ENCODE measurements at places on chromosomes 3 and 15. TPM values are rescaled to one million over a fixed set of nuclear protein-coding genes. Genes with fewer than 3 reads are reported as not detected.
A peak's percentile ranks its signal among the peaks of the same experiment; 100 is the strongest.

LRRC2 gene
- 0.45 TPM for total RNA-seq

GOLGA6D gene
- total RNA-seq, result not detected

AHSG gene
- not detected for total RNA-seq

P3H2 gene
- 20.6 TPM for total RNA-seq

ZPLD1 gene
- 0.28 TPM for total RNA-seq

DNA sequence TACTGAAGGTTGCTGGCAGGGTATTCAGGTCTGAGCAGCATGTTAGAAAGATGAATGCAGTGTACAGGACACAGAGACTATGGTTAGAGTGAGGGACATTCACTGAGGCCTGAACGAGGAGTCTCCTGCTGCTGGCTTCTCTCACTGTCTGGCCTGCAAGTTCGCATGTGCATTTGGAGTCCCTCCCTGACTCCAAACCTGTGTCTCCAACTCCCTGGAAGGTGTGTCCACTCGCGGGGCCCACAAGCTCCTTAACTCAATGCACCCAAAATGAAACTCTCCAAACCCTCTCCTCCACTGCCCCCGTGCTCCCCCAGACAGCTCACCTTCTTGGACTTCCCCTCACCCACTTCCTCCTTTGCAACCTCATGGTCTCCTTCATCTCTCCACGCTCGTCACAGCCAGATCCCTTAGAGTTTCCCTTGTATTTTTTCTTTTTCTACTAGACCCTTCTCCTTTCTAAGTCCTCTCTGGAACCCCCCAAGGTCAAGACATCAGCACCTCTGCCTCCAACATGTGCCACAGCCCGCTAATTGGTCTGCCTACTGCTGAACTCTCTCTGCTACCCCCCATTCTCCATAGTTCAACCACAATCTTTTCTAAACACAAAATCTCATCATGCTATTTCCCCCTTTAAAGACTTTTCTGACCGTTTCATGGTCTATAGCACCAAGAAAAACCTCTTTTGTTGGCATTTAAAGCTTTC lies 58.3 kb downstream of the HES1 start:
- H3K4me1 ChIP-seq, result peaks cover 1% of the 10 kb centered on the region
- no peak overlapping the region for H3K27ac ChIP-seq
- no peak overlapping the region for H3K4me3 ChIP-seq

DNA sequence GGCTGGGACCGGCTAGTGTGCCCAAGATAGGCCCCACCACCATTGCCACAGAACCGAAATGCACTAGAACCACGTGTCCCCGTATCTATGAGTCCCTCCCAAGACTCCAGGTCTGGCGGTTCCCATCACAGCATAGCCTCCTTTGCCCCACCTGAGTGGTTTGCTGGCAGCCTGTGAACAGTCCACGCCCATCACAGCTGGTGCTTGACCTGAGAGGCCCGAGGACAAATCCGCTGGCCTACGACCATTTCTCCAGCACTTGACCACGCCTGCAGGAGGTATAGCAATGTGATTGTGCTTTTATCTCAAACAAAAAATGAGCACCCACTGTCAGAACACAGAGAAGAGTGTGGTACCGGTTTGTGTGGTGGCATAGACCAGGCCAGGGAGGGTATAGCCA lies 736.7 kb upstream of the GBE1 start:
- H3K36me3 ChIP-seq, result no peaks in the 10 kb centered on the region
- no peak for DNase-seq
- H3K27ac ChIP-seq, result no peak overlapping the region
- no peaks in the 10 kb centered on the region for H3K4me1 ChIP-seq

GRCh38 chr15:98592136-98592535 lies 56.2 kb upstream of the IGF1R start:
- H3K4me1 ChIP-seq, result no peaks in the 10 kb centered on the region
- no peaks in the 10 kb centered on the region for H3K36me3 ChIP-seq
- peaks cover 5% of the 10 kb centered on the region for H3K27me3 ChIP-seq
- no peak overlapping the region for H3K27ac ChIP-seq

DNA sequence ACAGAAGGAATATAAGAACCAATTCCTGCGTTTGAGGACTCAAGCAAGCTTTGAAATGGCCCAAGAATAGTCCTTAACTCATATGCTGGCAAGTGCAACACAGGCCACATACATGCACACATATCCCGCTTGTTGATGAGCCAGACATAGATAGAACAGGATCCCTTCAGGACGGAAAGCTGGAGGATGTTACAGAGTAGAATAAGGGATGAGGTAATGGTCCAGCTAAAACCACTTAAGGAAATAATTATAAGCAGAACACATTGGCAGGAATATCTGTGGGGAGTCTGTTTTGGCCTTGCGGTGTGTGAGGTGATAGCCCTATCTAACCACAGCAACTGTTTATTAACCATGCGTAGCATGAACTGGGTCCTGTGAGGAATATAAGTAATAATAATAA lies 25.0 kb downstream of the SCG3 start:
- no peak for DNase-seq
- H3K27me3 ChIP-seq, result no peaks in the 10 kb centered on the region
- no peaks in the 10 kb centered on the region for H3K4me1 ChIP-seq
- H3K4me3 ChIP-seq, result no peak overlapping the region
- no peak overlapping the region for H3K27ac ChIP-seq
- H3K36me3 ChIP-seq, result no peaks in the 10 kb centered on the region

- H3K27me3 ChIP-seq, result no peaks in the 10 kb centered on the region
- H3K27ac ChIP-seq, result no peak overlapping the region
- H3K4me3 ChIP-seq, result no peak overlapping the region
- peak; percentile 64 for DNase-seq
These were observed 35.1 kb upstream of the ZDHHC23 start for GRCh38 chr3:113912552-113913236.

- H3K27ac ChIP-seq, result no peak overlapping the region
- H3K4me1 ChIP-seq, result no peaks in the 10 kb centered on the region
- no peak for DNase-seq
These were observed 60.8 kb downstream of the TM4SF4 start for GRCh38 chr3:149535333-149535685.

DNA sequence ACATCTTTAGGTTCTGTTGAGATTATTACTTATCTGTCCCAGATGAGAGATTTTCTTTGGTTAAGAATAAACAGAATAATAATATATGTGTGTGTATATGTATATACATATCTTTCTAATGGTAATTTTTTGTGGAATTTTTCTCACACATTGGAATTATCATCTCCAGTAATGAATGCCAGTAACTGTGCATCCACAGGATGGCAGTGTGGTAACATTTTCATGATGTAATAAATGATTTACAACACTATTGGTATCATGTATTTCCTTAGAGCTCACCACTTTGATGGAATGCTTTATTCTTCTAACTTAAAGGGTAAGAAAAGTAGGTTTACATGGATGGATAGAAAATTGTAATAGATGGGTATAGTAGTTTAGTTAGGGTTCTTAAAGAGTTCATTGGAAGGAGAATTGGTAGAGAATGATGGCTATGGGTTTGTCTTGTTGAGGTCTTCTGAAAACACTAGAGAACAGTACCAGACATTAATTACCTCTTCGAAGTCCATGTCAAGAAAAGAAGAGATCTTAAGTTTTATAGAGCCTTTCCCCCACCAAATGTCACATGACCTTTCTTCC lies 78.1 kb downstream of the STT3B start:
- peak; percentile 13 for DNase-seq
- H3K27me3 ChIP-seq, result no peaks in the 10 kb centered on the region
- H3K4me3 ChIP-seq, result no peak overlapping the region
- H3K4me1 ChIP-seq, result no peaks in the 10 kb centered on the region
- H3K27ac ChIP-seq, result no peak overlapping the region

DNA sequence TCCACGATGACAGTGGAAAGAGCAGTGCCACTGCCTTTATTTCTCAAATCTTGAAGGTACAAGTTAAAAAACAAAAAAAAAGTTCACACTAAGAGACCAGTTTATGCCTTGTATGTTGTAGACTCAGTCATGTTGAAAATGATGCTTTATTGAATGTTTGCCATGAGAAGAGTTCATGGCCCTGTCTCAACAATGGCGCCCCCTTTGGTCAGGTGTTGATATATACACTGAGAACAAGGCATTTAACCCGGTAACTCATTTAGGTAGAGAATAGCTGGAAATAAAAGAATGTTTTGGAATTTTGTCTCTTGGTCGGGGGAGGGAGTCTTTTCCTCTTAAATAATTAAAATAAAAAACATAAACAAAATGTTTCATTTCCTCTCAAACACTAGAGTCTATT lies 145.6 kb upstream of the SLC2A2 start:
- H3K27ac ChIP-seq, result no peak overlapping the region
- no peaks in the 10 kb centered on the region for H3K4me1 ChIP-seq
- H3K36me3 ChIP-seq, result no peaks in the 10 kb centered on the region
- DNase-seq, result no peak

- no peaks in the 10 kb centered on the region for H3K36me3 ChIP-seq
- no peak overlapping the region for H3K27ac ChIP-seq
- no peak for DNase-seq
- no peaks in the 10 kb centered on the region for H3K4me1 ChIP-seq
- H3K4me3 ChIP-seq, result no peak overlapping the region
These were observed 112.7 kb downstream of the NFKBIZ start for GRCh38 chr3:101962055-101962454.

DNA sequence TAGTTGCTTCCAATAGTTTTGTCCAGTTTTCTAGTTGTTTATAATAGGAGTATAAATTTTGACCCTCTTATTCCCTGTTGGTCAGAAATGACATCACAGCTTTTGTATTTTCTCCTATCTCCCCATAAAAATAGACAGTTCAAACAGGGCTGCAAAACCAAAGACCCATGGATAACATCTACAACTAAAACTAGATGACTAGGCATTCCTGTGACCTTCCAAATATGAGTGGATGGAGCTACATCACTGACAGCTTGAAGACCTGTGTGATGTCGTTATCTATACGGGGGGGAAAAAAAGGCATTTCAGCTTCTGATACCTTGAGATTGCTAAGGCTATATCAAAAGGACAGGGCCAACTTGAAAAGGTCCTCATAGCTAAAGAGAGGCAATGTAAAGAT lies 84.6 kb downstream of the REC114 start:
- H3K4me3 ChIP-seq, result no peak overlapping the region
- H3K27ac ChIP-seq, result no peak overlapping the region
- no peaks in the 10 kb centered on the region for H3K27me3 ChIP-seq
- no peaks in the 10 kb centered on the region for H3K36me3 ChIP-seq
- no peak for DNase-seq

GRCh38 chr3:176692966-176693785 lies 504.1 kb downstream of the TBL1XR1 start:
- no peaks in the 10 kb centered on the region for H3K27me3 ChIP-seq
- no peaks in the 10 kb centered on the region for H3K4me1 ChIP-seq
- H3K27ac ChIP-seq, result no peak overlapping the region

DNA sequence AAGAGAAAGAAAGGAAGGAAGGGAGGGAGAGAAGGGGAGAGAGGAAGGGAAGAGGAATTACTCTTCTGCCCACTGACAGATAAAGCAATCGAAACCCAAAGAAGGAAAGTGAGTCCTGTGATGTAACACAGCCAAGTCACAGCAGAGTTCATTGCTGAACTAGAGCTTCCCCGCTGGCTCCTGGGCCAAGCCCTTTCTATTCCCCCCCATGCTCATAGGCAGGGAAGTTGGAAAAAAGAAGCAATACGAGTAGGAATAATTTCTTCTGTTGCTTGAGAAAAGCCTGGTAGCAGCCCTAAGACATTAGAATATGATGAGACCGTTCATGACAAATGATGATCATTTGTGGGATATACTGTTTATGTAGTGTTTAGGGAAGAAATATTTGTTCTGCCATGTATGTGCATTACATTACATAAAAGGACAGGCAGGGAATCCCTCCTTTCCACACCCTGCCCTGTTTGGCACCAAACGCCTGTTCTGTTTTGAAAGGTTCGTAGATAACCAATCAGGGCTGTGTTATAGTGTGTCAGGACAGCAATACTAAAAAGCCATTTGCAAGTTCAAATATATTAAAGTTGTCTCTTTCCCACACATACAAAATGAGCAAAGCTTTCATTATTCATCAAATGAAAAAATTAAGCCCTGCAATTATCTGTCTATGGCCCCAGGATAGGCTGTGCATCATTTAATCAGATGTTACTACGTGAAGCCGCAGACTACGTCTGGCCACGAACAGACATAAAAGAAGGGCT lies 111.0 kb upstream of the TRPM1 start:
- no peaks in the 10 kb centered on the region for H3K27me3 ChIP-seq
- no peak for DNase-seq
- peaks cover 16% of the 10 kb centered on the region for H3K4me1 ChIP-seq
- H3K36me3 ChIP-seq, result no peaks in the 10 kb centered on the region

DNA sequence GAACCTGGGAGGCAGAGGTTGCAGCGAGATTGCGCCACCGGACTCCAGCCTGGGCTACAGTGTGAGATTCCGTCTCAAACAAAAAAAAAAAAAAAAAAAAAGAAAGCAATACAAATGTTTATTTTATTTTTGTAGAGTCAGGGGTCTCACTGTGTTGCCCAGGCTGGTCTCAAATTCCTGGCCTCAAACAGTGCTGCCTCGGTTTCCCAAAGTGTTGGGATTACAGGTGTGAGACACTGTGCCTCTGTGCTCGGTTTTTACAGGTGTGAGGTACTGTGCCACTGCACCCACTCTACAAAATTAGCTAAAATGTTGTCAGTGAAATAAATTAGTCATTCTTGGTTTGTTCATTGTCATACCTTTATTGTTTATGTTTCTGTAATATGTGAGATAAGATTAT lies 5.5 kb downstream of the PIAS1 start:
- peaks cover 7% of the 10 kb centered on the region for H3K4me1 ChIP-seq
- H3K27me3 ChIP-seq, result no peaks in the 10 kb centered on the region
- no peak overlapping the region for H3K27ac ChIP-seq
- H3K4me3 ChIP-seq, result no peak overlapping the region

GRCh38 chr3:195526492-195526891 lies 16.6 kb downstream of the PPP1R2 start:
- H3K4me1 ChIP-seq, result no peaks in the 10 kb centered on the region
- H3K4me3 ChIP-seq, result no peak overlapping the region
- DNase-seq, result no peak
- H3K36me3 ChIP-seq, result no peaks in the 10 kb centered on the region

DNA sequence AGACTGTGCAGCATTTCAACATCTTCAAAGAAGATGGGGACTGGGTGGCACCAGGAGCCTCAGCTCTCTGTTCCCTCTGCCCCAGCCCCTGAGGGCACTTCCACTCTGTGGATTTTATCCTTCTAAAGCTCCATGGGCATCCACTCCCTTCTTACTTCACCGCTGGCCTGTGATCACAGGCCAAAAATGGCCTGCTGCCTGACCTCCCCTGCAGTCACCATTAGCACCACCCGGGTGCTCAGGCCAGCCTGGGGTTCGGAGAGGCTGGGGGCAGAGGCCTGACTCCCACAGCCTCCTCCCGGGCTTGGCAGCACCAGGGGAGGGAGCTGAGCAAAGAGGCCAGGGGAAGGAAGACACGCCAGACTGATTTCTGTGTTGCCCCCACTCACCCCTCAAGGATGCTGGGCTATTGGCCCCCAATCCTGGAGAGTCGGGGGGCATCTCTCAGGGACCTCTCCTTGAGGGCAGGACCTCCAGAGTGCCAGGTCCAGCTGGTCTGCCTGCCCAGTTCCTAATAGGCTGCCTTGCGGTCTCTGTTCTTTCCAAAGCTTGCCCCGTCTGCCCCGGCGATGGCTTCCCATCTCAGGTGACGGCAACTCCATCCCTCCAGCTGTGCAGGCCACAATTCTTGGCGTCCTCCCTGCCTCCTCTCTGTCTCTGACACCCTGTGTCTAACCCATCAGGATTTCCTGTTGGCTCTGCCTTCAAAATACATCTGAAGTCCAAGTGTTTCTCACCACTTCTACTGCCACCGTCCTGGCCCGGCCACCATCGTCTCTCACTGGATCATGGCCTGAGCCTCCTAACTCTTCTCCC lies 67.1 kb downstream of the EXOG start:
- no peaks in the 10 kb centered on the region for H3K4me1 ChIP-seq
- no peak for DNase-seq
- no peaks in the 10 kb centered on the region for H3K36me3 ChIP-seq
